IMR-90 (cell line): ENCODE measurements at places on chromosomes 6 and 20. TPM values are rescaled to one million over a fixed set of nuclear protein-coding genes. Genes with fewer than 3 reads are reported as not detected.

USP49 gene
- total RNA-seq = 1.4 TPM in 2 replicates

PLCB1 gene
- total RNA-seq = 16.1 and 17.5 TPM in 2 replicates

ZNF831 gene
- total RNA-seq = not detected in 2 replicates

ENPP1 gene
- total RNA-seq = 38.9 and 39.4 TPM in 2 replicates

DNA sequence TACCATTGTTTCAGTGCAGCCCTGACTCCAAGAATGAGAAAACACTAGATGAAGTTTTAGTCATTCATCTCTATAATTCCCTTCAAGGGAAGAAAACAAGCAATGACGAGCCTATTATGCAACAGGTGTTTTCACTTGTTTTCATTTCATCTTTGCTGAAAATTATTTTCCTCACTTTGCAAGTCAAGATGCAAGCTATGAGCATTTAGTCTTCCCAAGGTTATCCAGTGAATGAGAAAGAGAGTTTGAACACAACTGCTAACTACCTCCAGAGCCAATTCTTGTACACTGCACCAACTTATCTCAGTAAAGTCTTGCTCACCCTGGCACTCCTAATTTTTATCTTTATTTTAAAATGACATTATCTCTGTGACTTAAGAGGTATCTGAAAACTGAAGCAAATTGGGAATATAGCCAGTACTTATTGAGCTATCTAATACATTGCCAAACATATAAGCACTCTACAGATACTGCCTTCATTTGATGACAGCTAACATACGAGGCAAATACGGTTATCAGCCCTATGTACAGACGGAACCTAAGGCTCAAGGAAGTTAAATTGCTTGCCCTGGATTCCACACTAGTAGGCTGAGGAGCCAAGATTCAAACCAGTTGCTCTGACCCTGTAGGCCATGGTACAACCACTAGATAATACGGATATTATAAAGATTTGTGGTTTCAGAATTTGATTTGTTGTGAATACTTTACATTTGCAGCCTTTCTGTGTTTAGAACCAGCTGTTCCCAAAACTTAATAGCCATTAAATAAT is 36.8 kb downstream of the MOXD1 start:
- no peak overlapping the region for H3K27ac ChIP-seq
- no peaks in the 10 kb centered on the region; the same call in none of the 2 replicates for H3K4me1 ChIP-seq

GRCh38 chr6:25165800-25166199 is 113.4 kb upstream of the CARMIL1 start:
- H3K27ac ChIP-seq = no peak overlapping the region
- H3K36me3 ChIP-seq = no peaks in the 10 kb centered on the region
- no peak overlapping the region for H3K4me3 ChIP-seq
- H3K27me3 ChIP-seq = no peaks in the 10 kb centered on the region
- no peak for DNase-seq

GRCh38 chr20:57654363-57654997 is 34.3 kb upstream of the ZBP1 start:
- DNase-seq = peak; percentile 55
- no peak overlapping the region for H3K27ac ChIP-seq
- no peaks in the 10 kb centered on the region for H3K4me1 ChIP-seq
- no peaks in the 10 kb centered on the region for H3K27me3 ChIP-seq
- no peak overlapping the region for H3K4me3 ChIP-seq
- peaks cover 28% of the 10 kb centered on the region for H3K36me3 ChIP-seq

GRCh38 chr6:129860908-129861665 is at the start of gene TMEM244:
TMEM244 (minus strand) TSS chr6:129861315; CDS start chr6:129861188, 127 bp downstream.
- DNase-seq = peak; percentile 70
- no peak within 1 kb of the TSS; the same call in 1 of the 2 replicates for H3K4me3 ChIP-seq
- H3K4me1 ChIP-seq = peaks cover 10% of the 10 kb centered on the region
- H3K36me3 ChIP-seq = no peaks in the 10 kb centered on the region
- H3K27ac ChIP-seq = peak within 1 kb of the TSS; percentile 7; the same call in 1 of the 2 replicates

DNA sequence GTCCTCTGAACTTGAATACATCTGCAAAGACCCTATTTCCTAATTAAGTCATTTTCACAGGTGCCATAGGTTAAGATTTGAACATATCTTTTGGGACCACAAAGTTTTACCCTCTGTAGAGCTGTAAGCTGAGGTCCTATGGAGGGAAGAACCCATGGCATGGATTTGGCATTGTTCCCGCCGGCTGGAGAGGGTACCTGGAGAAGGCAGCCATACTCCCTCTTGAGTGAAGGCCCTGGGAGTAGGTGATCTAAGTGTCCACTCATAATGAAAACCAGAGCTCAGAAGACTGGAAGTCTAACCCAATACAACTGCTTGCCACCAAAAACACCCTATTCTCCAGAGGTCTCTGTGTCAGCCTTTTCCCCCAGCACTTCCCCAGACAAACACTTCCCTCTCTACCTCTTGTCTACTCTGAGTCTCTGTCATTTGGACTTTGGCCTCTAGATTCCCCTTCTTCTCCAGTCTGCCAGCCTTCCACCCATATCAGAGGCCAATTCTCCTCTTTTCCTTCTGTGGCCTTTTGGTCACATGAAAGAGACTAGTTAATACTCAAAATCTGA is 363.9 kb downstream of the MAFB start:
- no peak overlapping the region for H3K4me3 ChIP-seq
- no peaks in the 10 kb centered on the region for H3K27me3 ChIP-seq

- DNase-seq = peak; percentile 77
- H3K4me3 ChIP-seq = peak within 1 kb of the TSS; percentile 85
- H3K4me1 ChIP-seq = peaks cover 5% of the 10 kb centered on the region
Measured at GRCh38 chr6:57221936-57222742, at the start of gene RAB23. RAB23 (minus strand) TSS chr6:57222307; CDS start chr6:57210380, 11,927 bp downstream.

- H3K27ac ChIP-seq = no peak overlapping the region
- H3K4me3 ChIP-seq = no peak overlapping the region
- DNase-seq = no peak
- H3K27me3 ChIP-seq = no peaks in the 10 kb centered on the region
- no peaks in the 10 kb centered on the region for H3K36me3 ChIP-seq
- no peaks in the 10 kb centered on the region for H3K4me1 ChIP-seq
Measured at GRCh38 chr6:161637658-161638057, 363.8 kb upstream of the AGPAT4 start.

GRCh38 chr6:112851146-112851545 is 504.0 kb downstream of the RFPL4B start:
- peaks cover 2% of the 10 kb centered on the region; the same call in 1 of the 2 replicates for H3K4me1 ChIP-seq
- H3K27me3 ChIP-seq = no peaks in the 10 kb centered on the region
- no peak for DNase-seq
- no peak overlapping the region for H3K4me3 ChIP-seq
- no peaks in the 10 kb centered on the region for H3K36me3 ChIP-seq
- H3K27ac ChIP-seq = no peak overlapping the region

DNA sequence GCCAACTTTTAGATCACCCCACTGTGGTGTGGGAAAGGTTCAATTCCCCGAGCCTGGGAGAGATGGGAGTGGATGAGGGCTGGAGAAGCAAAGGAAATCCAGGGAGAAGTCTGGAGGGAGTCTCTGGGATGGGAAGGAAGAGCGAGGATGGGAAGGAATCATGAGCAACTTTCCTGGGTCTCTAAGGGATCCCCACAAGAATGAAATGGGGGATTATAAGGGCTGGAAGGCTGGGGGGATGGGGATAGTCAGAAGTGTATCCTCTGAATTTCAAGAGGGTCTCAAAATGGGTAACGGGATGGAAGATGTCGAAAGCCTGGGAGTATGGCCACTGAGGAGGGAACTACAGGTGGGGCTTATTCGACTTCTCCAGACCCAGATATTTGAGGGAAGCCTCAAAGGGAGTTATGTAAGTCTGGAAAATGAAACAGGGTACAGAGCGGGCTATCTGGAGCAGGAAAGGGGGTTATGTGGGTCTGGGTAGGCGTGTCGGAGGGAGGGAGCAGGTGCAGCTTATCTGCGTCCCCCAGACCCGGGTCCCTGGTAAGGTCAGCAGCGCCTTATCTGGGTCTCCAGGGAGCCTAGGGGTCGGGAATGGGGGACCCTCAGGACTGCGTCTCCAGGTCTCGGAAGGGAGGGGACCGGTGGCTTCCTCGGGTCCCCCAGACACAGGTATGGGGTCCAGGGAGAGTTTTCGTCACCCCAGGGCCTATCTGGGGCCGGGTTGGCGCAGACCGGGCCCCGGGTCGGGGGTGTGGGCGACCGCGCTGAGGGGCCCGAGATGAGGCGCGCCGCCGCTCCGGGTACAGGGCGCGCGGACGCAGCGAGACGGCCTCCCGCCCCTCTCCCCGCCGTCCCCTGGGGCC is 550 bp downstream of the PLAGL2 start:
- H3K36me3 ChIP-seq = peaks cover 14% of the 10 kb centered on the region
- peaks cover 17% of the 10 kb centered on the region for H3K4me1 ChIP-seq
- H3K27me3 ChIP-seq = no peaks in the 10 kb centered on the region
- no peak for DNase-seq
- peak overlapping the region; percentile 93 for H3K4me3 ChIP-seq

GRCh38 chr20:62949962-62950361 is 2.5 kb upstream of the SLC17A9 start:
- H3K4me1 ChIP-seq = peaks cover 7% of the 10 kb centered on the region
- DNase-seq = no peak
- no peaks in the 10 kb centered on the region for H3K27me3 ChIP-seq
- H3K36me3 ChIP-seq = peaks cover 44% of the 10 kb centered on the region
- no peak overlapping the region for H3K27ac ChIP-seq

DNA sequence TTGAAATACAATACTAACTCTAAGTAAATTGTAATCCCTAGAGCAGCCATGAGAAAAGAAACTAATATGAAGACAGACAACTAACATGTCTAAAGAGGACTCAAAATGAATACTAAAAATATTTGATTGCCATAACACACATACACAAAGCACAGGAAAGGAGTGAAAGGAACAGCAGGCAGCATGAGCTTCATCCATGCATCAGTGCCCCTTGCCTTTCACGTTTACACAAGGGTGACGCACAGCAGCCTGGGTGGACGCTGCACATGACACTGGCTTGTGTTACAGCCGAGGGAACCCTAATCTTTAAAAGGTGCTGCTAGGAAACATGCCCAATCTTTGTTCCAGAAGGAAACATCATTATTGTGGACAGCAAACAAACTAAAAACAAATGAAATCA is 123.5 kb downstream of the MAN1A1 start:
- H3K27me3 ChIP-seq = no peaks in the 10 kb centered on the region
- DNase-seq = no peak
- H3K4me3 ChIP-seq = no peak overlapping the region
- H3K27ac ChIP-seq = no peak overlapping the region
- H3K36me3 ChIP-seq = no peaks in the 10 kb centered on the region
- H3K4me1 ChIP-seq = no peaks in the 10 kb centered on the region

DNA sequence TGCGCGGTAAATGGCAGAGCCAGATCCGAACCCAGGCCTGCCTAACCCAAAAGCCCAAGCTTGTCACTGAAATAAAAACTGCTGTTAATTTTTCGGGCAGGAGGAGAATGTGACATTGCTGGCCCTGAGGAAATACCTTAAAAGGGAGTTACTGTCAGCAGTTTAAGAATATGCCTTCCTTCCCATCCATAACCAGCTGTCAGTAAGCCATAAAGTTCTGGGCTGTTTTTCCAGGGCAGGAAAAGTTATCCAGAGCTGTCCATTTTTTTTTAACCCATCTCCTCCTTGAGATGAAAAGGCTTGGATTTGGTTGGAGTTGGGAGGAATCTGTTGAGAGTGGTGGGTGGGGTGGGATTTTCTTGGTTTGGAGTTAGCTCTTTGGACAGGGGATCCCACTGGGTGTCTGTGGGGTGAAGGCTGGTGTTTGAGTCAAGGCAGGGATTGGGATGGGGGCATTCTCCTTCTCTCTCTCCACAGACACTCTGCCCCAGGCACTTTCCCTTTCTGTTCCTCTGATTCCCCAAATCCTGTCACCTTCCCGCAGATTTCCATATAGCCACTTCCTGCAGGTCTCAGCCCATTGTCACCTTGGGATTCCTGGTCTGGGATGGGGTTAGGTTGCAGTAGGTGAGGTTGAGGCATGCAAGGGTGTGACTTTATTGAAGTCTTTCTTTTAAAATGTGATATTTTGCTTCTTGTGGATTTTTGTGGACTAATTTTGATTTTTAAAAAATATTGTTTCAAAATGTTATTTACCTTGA is 4.3 kb upstream of the KCNG1 start:
- no peak overlapping the region for H3K27ac ChIP-seq
- H3K36me3 ChIP-seq = no peaks in the 10 kb centered on the region
- DNase-seq = no peak
- H3K4me1 ChIP-seq = peaks cover 4% of the 10 kb centered on the region
- H3K4me3 ChIP-seq = no peak overlapping the region

DNA sequence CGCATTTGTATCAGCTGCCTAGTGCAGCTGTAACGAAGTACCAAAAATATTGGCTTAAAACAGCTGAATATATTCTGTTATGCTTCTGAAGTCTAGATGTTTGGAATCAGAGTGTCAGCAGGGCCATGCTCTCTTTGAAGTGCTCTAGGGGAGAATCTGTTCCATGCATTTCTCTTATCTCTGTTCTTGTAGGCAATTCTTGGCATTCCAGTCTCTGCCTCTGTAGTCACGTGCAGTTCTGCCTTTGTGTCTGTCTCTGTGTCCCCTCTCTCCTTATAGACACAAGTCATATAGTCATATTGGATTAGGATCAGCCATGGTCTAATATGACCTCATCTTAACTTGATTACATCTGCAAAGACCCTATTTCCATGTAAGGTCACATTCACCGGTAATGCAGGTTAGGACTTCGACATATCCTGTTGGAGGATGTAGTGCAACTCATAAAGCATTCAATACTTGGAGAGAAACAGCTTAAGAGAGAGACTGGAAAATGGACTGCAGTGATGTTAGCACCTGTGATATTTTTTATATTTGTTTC is 18.6 kb downstream of the FAM83B start:
- no peak overlapping the region for H3K4me3 ChIP-seq
- no peak overlapping the region for H3K27ac ChIP-seq
- no peaks in the 10 kb centered on the region; the same call in 1 of the 2 replicates for H3K27me3 ChIP-seq
- H3K36me3 ChIP-seq = no peaks in the 10 kb centered on the region

GRCh38 chr20:57675773-57676172 is 34.0 kb downstream of the PMEPA1 start:
- H3K4me1 ChIP-seq = peaks cover 1% of the 10 kb centered on the region; the same call in 1 of the 2 replicates
- H3K27ac ChIP-seq = no peak overlapping the region
- DNase-seq = no peak
- H3K4me3 ChIP-seq = no peak overlapping the region
- H3K27me3 ChIP-seq = no peaks in the 10 kb centered on the region

- H3K4me1 ChIP-seq = no peaks in the 10 kb centered on the region
- no peaks in the 10 kb centered on the region for H3K36me3 ChIP-seq
- no peak overlapping the region for H3K4me3 ChIP-seq
- H3K27me3 ChIP-seq = no peaks in the 10 kb centered on the region
Measured at GRCh38 chr6:164911873-164912580, 397.4 kb downstream of the C6orf118 start.

DNA sequence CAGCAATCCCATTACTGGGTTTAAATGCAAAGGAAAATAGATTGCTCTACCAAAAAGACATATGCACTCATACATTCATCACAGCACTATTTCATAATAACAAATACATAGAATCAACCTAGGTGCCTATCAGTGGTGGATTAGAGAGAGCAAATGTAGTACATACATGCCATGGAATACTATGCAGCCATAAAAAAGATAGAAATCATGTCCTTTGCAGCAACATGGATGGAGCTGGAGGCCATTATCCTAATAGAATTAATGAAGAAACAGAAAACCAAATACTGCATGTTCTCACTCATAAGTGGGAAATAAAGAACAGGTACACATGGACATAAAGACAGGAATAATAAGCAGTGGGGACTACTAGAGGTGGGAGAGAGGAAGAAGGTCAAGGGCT is 70.7 kb upstream of the MLIP start:
- no peaks in the 10 kb centered on the region for H3K36me3 ChIP-seq
- 0 out of 2 replicates have a peak, but pooled peaks cover 1% of the 10 kb centered on the region for H3K4me1 ChIP-seq
- no peaks in the 10 kb centered on the region for H3K27me3 ChIP-seq
- H3K27ac ChIP-seq = no peak overlapping the region
- no peak for DNase-seq
- no peak overlapping the region for H3K4me3 ChIP-seq
